ENCODE measurements at places on chromosomes 2 and 18.

DNA sequence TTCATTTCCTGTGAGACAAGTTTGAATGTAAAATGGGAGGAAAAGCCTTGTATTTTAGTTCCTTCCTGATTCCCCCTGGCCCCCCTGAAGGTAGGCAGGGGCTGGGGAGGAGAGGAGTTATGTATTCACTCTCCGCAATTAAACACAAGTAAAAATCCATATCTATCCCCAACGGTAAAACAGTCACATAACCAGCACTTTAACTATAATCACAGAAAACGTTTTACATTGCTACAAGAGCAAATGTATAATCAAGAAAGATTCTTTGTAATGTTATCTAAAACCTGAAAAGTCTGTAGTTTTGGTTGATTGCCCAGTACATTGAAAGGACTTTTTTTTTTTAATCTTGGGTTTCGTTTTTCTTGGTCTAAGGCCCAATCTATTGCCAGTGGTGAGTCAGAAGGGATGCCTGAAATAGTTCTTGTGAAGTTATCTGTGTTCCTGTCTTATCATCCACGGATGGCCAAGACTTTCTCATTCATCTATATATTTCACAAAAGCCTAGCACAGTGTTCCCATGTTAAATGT lies 34.5 kb upstream of the CCNYL1 start:
- no peak for DNase-seq

- DNase-seq, result peak; percentile 80
Observed at GRCh38 chr2:227817850-227818674, 4.4 kb downstream of the CCL20 start.

DNA sequence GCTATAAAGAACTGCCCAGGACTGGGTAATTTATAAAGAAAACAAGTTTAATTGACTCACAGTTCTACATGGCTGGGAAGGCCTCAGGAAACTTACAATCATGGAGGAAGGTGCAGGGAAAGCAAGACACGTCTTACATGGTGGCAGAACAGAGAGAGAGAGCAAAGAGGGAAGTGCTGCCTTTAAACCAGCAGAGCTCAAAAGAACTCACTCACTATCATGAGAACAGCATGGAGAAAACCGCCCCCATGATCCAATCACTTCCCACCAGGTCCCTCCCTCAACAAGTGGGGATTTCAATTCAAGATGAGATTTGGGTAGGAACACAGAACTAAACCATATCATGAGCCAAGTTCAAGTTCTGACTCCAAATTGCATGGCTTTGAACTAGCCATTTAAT lies 62.8 kb upstream of the PPP1CB start:
- DNase-seq, result no peak

DNA sequence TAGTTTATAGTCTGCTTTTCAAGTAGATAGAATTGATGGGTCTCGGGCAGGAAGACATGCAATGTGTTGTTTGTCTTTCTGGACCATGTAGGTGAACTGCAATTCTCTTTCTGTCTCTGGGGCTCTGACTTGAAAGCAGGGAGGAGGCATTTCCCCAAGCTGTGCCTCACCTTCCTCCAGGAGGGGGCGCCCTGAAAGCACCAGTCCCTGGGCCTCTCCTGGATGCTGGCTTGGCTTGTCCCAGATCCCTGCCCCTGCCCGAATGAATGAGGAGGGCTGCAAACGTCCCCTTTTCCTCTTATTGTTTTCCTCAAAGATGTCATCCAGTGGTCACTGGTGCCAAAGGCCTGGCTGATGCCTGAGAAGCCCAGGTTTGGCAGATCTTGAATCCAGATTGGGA lies 270.6 kb downstream of the CELF4 start:
- no peak for DNase-seq

- no peak for DNase-seq
Observed at GRCh38 chr2:105368759-105369408, 30.0 kb downstream of the FHL2 start.

DNA sequence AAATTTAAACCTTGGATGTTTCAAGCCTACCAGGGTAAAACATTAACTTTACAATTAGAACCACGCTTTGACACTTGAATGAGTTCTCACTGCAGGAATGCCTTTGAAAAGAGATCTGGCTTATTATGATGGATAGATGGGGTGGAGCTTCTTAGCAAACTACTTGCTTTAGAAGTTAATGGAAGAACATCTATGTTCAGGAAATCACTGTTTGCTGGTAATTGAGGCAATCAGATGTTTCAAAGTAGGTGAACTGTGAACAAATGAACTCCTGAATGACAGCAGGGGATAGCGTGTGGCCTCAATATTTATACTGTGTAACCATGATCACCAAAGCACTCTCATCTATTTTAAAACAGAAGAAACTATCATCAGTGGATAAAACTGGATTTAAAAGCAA lies 383.6 kb downstream of the PIK3C3 start:
- DNase-seq, result no peak

- peak; percentile 34 for DNase-seq
Observed at GRCh38 chr2:152134488-152135280, 35.8 kb upstream of the CACNB4 start.

DNA sequence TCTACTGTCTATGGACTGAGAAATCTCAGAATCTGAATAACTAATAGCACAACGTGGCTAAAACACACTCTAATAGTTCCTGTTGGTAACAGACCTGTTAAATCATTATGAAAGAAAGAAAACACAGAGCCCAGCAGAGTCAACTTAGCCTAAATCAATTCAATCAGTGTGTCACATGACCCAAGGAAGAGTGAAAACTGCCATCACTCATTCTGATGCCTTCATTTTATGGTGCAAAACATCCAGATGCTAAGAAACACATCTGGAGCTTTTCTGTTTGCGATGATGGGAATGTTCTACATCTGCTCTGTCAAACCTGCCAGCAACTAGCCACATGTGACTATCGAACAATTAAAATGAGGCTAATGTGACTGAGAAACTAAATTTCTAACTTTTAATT lies 295.7 kb upstream of the TRIB2 start:
- DNase-seq, result no peak

- no peak for DNase-seq
Observed at GRCh38 chr18:61827591-61827990, 65.2 kb downstream of the RNF152 start.

DNA sequence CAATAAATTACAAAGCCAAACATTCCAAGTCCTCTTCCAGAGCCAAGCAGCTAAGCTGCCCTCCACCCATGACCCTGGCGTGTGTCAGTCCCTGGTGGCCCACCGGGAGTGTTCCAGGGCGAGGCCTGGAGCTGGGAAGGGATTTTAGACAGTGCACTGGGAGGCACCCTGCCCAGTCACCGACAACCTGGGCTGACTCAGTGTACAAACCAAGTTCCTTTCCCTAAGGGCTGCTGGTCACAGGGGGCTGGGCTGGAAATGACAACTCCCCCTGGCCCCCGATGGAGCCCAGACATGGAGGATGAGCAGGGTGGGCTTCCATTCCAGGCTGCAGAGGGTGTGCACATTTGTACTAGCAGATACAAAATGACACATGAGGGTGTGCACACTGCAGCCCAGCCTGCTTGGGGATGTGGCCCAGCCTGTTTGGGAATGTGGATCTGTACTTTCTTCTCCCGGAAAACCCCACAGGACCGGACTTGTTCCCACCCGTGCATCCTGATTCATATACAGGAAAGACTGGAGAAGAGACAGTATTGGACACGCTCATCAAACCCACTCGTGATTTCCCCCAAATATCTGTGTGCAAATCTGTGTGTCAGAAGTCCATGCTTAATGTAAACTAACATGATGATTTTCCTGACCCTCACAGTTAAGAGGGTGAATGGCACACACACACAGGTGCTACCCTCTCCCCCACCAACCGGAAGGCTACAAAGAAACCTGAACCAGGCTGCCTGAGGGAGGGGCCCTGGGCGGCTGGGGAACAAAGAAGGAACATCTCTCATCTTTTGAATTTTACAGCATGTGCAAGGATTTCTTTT lies 58.9 kb downstream of the NDUFA10 start:
- no peak for DNase-seq

- DNase-seq, result no peak
Observed at GRCh38 chr2:30939364-30939763, 132.1 kb upstream of the CAPN13 start.

DNA sequence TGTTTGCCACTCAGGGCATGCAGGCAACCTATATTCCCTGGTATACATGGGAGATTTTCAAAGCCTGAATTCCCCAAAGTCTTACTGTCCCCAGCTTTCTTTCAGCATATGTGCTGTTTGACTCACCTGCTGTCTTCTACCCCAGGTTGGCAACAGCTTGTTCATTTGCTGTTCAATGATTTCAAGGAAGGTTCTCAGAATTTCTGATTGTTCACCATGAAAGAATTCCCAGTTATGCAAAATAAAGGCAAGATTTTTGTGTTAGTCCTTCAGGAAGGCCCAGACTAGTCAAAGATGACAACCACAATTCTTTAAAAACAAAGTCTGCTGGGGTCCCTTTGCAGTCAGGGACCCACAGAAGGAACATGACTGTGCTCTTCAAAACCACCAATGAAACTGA lies 1057.8 kb upstream of the CDH2 start:
- DNase-seq, result no peak

DNA sequence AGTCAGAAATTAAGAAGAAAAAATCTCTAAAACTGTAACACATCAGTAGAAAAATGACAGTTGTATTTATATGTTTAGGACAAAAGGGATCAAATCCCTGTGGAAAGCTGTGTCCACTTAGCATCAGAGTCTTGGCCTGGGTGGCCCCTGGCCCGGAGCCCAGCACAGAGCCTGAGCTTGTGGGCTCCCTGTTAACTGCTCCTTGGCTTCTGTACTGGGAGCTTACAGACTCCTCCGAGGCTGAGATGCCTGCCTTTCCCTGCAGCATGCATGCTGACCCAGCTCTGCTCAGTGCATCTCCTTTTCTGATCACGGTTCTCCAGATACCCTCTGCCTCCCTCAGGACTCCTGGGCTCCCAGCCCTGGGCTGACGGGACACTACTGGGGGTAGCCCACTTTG lies 98.1 kb downstream of the DCDC2C start:
- no peak for DNase-seq

- peak; percentile 49 for DNase-seq
Observed at GRCh38 chr2:54572636-54573536, 116.8 kb downstream of the SPTBN1 start.

- DNase-seq, result no peak
Observed at GRCh38 chr18:55384551-55385275, 203.3 kb downstream of the TCF4 start.

DNA sequence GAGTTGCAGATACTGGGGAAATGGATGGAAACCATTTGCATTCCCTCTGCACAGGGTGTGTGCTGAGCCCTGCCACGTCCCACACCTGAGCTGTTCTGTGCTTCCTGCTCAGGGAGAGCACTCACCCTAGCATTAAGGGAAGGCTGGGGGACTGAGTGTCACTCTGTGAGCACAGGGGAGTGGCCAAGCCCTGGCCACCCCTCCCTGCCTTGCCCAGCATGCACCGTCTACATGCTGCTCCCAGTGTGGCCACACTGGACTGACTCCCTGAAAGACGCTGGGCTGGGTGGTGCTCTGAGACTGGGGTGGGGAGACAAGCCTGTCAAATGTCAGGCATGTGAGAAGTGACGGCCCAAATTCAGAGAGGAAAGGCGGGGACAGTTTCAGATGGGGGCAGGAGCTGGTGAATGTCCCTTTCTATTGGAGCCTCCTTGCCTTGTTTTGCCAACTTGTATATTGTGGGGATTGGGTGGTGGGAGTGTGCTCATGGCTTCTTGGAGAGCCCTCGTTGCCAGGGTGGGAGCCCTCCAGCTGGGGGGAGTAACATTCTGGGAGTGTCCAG lies 298.4 kb upstream of the HS6ST1 start:
- no peak for DNase-seq

DNA sequence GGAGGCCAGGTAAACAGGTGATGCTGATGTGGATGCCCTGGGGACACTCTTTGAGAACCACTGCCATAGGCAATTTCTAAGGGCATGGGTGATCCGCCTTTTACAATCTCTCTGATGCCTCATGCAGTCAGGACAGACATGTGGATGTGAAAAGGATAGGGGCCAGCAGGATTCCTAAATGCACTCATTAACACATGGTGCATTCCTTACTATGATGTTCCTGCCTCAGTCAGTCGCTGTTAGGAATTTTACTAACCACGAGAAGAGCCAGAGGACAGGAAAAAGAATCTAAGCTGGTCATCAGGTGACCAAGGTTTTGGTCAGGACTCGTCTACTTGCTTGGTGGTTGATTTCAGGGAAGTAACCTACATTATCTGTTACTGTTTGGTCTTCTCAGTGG lies 191.0 kb downstream of the ARL4C start:
- DNase-seq, result no peak

DNA sequence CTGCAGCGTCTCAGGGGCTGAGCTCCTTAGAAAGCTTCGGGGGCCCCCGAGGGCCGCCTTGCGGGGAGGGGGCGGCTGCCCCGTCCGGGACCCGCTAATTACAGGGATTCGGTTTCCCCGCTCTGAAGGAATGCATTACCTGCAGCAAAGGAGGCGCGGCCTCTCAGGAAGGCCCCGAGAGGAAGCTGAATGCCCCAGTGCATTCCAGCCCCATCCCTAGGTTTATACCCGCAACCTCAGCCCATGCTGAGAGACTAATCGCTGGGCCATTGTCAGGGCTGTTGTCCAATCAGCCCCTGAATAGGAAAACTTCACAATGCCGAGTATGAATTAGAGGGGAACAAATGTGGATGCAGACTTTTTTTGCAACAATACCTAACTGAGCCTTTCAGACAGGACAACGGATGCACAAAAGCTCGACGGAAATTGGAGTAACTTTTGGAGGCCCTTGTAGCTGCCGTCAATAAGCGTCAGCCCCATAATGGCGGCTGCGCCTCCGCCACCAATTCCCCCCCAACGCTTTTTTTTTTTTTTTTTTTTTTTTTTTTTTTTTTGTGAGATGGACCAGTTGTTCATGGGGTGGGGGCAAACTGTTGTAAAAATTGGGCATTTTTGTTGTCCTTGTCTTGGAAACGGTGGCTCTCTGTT lies 138.6 kb upstream of the SIX3 start:
- no peak for DNase-seq

DNA sequence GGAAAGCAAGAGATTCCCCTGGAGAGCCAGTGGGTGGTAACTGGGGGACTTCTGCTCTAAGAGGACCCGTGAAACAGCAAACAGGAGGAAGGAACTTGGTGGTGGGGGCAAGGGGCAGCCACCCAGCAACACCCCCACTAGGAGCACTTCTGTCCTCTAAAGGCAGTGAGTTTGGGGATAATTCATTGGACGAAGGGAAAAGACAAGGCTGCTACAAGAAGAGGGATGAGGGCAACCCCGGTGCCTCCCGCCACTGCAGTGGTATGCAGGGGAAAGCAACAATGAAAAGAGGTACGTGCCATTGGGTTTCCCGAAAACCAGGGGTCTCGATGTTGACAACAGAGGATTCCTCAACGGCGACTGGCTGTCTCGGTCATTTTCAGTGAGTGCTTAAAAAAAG lies 9.1 kb downstream of the RPL31 start:
- DNase-seq, result no peak

GRCh38 chr18:48638451-48638850 lies 99.6 kb downstream of the CTIF start:
- no peak for DNase-seq

- no peak for DNase-seq
Observed at GRCh38 chr2:85745619-85746018, 8.2 kb upstream of the ATOH8 start.

Data from activated T-cell treated with anti-CD3 and anti-CD28 coated beads for 48 hours (primary cell).